Epithelial cell of alveolus of lung (primary cell): ENCODE measurements at places on chromosomes 1 and 21. TPM values are rescaled to one million over a fixed set of nuclear protein-coding genes. Genes with fewer than 3 reads are reported as not detected.

LCE3E gene
- total RNA-seq, result not detected in 2 replicates

C1orf74 gene
- 2.5 and 3.2 TPM in 2 replicates for total RNA-seq

OR10J1 gene
- total RNA-seq, result not detected in 2 replicates

FCAMR gene
- total RNA-seq, result not detected in 2 replicates

IBA57 gene
- 2.1 and 8.9 TPM in 2 replicates for total RNA-seq

FCRL6 gene
- not detected in 2 replicates for total RNA-seq

GRIK3 gene
- not detected in 2 replicates for total RNA-seq

DUSP10 gene
- total RNA-seq, result 8.7 and 10.1 TPM in 2 replicates

S100A7 gene
- total RNA-seq, result not detected in 2 replicates

TCHHL1 gene
- not detected in 2 replicates for total RNA-seq
